ENCODE measurements at places on chromosomes 5 and 9. TPM values are rescaled to one million over a fixed set of nuclear protein-coding genes. Genes with fewer than 3 reads are reported as not detected.

Gene SPTAN1
- total RNA-seq = 448 TPM

GRCh38 chr9:96565671-96566497 is 53.8 kb downstream of the CDC14B start:
- DNase-seq = no peak

Gene SPINK13
- total RNA-seq = not detected

GRCh38 chr9:97554566-97555075 is 53.2 kb downstream of the TMOD1 start:
- DNase-seq = no peak

DNA sequence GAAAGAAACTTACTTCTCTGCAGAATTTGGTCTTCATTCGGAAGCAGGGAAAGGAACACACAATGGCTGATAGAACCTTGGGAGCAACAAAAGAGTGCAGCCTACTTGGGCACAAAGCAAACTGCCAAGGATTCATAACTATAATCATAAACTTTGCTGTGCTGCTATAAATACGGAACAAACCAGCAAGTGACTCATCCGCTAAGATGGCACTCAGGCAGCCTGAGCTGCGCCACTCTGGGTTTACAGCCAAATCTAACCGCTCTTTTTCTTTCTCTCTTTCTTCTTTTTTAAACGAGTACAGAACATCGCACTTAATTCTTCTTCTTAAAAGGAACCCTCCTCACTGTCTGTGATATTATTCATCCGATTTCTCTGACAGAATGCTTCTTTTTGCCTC is 81.1 kb downstream of the PTPN3 start:
- DNase-seq = no peak

Gene PRDM12
- not detected for total RNA-seq

All from progenitor cell of endocrine pancreas (in vitro differentiated cells).